LNCaP clone FGC (cell line): ENCODE measurements at places on chromosomes 2 and 18.

GRCh38 chr2:54483426-54483825 lies 27.3 kb downstream of the SPTBN1 start:
- no peak for DNase-seq

DNA sequence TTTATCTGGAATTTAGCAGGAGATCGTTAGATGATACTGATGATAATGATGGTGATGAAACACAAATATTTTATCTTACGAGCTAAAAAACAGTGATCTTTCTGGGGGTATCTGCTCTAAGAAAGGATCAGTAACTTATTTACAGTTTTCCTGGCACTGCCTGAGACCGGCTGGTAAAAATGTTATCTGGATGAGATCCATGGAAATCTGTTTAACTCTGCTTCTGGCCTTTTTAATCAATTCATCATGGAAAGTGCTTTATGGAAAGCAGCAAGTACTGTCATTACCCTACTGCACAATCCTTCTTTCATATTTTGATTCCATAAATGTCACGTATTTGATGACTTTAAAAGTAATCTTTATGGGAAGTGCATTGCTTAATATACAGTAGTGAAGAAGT lies 612.7 kb upstream of the GCFC2 start:
- no peak for DNase-seq

- no peak for DNase-seq
Measured at GRCh38 chr2:208669394-208669793, 262.8 kb downstream of the PTH2R start.

DNA sequence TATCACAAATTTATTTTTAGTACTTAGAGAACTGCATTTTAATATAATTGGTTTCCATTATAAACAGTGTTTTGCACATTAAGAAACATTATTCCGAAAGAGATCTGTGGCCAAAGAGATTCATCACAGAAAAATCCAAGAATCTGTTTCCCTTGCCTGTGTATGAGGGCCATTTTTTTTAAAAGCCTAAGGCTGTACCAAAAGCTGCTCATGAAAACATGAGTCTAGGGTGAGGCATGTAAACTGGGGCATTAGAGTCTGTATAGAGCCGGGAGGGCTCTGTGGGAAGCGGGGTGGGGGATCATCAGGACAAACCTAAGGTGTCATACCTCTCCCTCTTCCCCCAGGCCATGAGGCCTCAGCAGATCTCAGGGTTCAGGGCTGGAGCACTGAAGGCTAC lies 223.8 kb downstream of the FBXO15 start:
- DNase-seq = no peak

DNA sequence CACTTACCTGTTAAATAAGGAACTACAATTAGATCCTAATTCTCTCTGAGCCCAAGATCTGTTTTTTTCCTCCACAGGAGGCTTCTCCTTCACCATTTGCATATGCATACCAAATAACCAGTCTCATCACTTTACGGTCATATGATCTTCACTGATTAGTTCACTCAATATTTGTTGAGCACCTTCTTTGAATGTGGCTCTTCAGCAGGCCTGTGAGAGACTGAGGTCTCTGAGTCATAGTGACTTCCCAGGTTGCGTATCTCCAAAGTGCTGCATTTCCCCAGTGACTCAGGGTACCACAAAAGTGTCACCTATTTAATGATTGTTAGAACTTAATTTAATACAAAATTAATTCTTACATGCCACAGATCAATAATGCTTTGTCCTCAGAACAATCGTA lies 108.8 kb upstream of the TRIB2 start:
- DNase-seq = no peak

GRCh38 chr18:60149316-60149715 lies 223.3 kb downstream of the MC4R start:
- no peak for DNase-seq

- DNase-seq = peak; percentile 11
Measured at GRCh38 chr2:20052861-20053281, 1.4 kb upstream of the LAPTM4A start.

DNA sequence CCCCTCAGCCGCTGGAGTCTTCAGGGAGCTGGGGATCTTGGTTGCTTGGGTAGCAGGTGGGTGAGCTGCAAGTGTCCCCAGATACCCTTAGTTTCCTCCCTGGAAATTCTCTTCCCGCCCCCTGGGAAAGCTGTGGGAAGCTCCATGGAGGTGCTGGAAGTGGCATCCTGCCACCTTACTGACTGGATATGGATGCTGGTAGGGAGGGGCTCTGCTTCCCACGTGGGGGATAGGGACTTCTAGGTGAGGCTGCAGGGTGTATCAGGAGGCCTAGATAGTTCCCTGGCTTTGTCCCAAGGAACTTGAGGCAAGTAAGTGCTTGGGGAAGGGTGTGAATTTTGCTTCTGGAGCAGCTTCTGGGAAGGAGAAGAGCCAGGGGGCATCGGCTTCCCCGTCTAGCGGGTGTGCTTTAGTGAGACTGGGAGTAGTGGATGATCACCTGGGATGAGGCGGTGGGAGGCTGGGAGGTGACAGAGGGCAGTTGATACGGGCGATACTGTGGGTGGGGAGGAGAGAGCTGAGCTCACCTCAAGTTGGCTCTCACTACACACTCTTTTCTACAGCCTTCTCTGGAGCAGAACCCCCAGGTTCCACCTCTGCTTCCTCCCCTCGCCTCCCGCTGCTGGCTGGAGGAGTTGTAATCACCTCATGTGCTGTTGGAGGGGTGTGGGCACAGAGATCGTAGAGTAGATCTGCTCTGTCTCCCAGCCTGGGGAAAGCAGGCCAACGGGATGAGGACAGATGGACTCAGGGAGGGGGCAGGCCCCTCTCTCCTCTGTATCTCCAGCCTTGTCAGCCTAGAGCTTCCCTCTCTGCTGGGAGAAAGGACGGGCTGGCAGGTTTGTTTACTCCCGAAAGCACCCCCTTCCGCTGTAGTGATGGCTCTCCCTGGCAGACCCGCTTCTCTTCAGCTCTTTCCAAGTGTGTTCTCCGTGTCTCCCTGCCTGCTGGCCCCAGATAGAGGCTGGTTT lies 19.8 kb downstream of the TET3 start:
- no peak for DNase-seq

- no peak for DNase-seq
Measured at GRCh38 chr2:65766768-65767267, 334.4 kb upstream of the SPRED2 start.

DNA sequence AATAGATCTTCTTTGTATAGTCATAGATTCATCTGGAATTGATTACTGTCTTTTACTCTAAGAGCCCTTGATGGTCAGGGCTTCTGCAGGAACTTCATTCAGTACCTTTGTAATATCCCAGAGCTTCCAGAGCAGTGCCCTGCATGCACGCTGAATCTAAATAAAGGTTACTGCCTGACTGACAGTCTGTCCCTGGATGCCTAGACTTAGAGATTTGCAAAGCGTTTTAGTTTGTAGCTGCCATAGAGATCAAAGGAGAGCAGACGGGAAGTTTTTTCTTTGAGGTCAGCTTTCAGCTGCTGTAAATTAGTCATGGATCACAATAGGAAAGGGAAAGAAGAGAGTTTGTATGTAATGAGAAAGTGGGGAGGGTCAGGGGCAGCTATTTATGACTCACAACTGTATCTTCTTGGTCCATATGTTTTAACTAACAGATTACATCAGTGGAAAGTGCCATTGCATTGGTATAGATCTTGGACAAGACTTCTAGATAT lies 45.2 kb upstream of the NYAP2 start:
- DNase-seq = no peak

- no peak for DNase-seq
Measured at GRCh38 chr2:27967076-27967475, 76.5 kb downstream of the BABAM2 start.

- no peak for DNase-seq
Measured at GRCh38 chr2:24105816-24106215, 17.3 kb downstream of the PFN4 start.
